ENCODE measurements at places on chromosomes 1 and 21.

DNA sequence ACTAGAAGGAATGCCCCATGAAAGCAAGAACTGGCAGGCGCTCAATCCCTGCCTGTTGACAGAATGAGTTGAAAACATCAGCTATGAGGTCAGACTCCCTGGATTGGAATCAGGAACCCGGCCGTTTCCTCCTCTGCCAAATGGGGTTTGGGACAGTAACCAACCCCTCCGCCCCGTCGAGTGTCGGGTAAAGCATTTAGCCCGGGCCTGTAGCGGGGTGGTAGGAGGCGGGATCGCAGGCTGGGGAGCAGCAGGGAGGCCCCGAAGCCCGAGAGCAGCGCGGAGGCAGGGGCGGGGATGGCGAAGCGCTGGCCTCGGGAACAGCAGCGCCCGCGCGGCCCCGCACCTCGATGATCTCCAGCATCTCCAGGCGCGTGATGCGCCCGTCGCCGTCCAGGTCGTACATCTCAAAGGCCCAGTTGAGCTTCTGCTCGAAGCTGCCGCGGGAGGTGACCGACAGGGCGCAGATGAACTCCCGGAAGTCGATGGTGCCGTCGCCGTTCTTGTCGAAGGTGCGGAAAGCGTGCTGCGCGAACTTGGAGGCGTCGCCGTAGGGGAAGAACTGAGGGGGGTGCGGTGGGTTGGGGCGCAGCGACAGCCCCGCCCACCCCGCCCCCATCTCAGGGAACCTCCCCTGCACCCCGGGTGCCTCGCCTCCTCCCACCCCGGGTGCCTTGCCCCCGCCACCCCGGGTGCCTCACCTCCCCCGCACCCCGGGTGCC lies 7.5 kb downstream of the HPCAL4 start:
- DNase-seq = no peak

- DNase-seq = no peak
These were observed 69.9 kb upstream of the BACE2 start for GRCh38 chr21:41098076-41098475.

DNA sequence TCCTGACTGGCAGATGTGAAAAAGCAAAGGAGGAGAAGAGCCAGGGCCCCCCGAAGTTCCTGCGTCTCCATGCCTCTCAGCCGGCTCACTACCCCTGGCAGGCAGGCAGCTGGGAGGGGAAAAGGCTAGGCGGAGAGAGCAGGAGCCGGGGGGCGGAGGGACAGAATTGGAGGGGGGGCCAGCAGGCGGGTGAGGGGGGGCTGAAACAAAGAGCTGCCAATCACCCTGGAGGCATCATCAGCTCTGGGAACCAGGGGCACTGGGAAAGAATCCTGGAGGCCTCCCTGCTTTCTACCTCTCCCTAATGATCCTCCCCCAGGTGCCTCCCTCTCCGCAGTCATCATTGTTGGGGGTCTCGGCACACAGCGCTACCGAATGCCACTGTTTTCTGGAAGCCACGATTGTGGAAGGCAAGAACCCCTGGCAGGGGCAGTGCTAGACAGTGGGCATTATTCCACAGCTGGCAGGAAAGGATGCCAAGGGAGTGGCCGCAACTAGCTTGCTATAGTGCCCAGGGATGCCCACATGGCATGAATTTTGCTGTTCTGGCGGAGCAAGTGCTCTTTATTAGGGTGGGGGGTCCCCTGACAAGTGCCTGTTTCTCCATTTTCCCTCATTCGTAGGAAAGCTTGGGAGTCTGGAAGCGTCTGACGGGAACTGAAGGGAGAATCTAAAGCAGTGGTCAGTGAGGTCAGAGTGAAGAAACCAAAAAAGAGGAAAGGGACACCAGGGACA lies at the start of gene THBS3:
THBS3 (minus strand) TSS at position 92 of the 735 bp plus-strand sequence; CDS start at position 71, 21 bp downstream.
- DNase-seq = no peak

DNA sequence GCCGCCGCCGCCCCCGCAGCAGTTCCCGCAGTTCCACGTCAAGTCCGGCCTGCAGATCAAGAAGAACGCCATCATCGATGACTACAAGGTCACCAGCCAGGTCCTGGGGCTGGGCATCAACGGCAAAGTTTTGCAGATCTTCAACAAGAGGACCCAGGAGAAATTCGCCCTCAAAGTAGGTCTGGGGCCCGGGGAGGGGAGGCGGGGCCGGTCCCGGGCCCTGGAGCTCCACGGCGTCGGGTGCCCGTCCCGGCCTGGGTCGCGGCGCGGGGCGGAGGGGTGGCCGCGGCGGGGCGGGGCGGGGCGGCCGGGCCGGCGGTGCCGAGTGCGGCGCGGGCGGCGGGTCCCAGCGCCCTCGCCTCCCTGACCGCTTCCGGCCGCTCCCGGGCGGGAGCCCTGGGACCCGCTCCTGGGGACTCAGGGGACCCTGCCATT lies 646 bp downstream of the MAPKAPK2 start:
- no peak for DNase-seq

DNA sequence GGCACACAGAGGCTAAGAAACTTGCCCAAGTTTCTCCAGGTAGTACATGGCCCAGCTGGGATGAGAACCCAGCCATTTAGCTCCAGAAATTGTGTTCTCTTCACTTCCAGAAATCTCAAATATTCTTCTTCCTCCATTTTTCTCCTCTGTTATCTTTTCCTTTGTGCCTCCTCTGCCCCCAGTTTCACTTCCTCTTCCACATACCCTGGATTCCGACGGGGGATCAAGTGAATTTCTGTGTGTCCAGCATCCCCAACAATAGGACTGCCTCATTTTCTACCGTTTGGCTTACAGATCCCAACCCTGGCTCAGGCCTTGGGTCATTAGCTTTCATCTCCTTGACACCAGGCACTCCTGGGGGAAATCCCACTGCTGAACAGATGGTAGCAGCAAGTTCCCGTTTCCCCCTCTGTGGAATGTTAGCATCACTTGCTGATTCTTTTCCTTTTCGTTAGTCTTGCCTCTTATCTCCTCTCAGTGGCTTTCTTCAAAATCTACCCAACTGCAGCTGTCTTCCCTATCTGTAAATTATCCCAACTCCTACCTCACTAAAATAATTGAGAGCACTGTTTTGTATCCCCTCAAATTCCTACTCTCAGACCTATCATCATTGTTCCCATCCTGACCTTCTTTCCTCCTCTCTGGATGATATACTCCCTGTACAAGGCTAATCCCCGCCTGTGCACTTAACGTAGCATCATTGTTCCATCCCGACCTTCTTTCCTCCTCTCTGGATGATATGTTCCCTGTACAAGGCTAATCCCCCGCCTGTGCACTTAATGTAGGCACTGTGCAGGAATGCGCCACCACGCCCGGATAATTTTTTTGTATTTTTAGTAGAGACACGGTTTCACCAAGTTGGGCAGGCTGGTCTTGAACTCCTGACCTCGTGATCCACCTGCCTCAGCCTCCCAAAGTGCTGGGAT lies 36.5 kb downstream of the SCCPDH start:
- DNase-seq = no peak

DNA sequence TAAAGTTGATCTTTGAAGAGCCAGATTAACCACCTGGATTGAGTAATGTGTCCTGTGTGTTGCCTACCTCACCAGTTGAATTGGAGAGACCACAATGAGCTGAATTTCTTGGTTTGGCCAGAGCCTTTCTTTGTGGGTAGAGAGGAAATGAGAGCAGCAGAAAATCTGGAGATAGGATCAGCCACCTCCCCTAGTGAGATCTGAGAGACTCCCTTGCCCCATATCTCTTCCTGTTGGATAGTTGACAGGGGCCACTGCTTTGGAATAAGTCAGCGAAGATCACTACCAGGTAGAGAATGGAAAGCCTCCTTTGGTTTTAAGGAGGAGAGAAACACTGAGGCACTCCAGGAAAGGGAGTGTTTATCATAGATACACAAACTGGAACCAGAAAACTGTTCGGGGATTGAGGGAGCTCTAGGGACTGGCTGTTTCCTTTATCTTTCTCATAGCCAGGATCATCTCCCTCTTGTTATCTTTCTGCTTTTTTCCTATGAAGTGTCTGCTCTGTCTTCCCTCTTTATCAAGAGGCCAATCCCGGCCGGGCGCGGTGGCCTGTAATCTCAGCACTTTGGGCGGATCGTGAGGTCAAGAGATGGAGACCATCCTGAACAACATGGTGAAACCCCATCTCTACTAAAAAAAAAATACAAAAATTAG lies 21.3 kb upstream of the ZNF326 start:
- no peak for DNase-seq

- DNase-seq = no peak
These were observed 7.7 kb downstream of the PDZK1IP1 start for GRCh38 chr1:47181955-47182675.

- no peak for DNase-seq
These were observed 51.1 kb downstream of the ATP2B4 start for GRCh38 chr1:203677771-203678170.

GRCh38 chr1:101797722-101798121 lies 199.0 kb downstream of the OLFM3 start:
- no peak for DNase-seq

DNA sequence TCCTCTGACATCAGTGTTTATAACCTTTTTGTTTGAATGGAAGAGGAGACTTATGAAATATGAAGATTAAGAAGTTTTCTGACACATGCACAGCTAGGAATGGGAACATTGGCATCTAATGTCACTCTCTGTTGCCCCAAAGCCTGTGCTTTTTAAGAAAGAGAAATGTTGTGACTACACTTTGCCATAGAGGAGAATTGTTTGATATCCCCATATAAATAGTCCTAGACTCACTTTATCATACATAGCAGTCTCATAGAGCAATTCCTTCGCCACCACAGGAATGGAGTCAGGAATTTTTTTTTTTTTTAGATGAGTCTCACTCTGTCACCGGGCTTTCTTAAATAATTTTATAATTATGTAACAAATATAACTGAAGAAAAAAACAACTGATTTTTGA lies 1.5 kb downstream of the KRTAP21-3 start:
- no peak for DNase-seq

DNA sequence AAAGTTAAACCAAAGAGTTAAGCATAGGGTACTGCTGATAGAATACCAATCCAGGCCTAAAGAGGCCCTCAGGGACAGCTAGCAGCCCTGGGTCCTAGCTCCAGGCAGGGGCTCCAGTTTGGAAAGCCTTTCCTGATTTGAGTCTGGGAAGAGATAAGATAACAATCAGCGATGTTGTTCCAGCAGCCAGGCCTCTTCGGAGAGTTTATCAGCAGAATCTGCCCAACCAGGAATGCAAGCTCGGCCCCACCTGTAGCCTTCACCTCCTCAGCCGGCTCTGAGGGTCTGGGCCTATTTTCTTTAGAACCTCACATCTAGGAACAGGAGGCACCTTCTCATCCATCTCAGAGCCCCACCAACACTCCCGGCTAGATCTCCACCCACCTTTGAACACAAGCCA lies 42.6 kb downstream of the PLEKHA6 start:
- DNase-seq = no peak

DNA sequence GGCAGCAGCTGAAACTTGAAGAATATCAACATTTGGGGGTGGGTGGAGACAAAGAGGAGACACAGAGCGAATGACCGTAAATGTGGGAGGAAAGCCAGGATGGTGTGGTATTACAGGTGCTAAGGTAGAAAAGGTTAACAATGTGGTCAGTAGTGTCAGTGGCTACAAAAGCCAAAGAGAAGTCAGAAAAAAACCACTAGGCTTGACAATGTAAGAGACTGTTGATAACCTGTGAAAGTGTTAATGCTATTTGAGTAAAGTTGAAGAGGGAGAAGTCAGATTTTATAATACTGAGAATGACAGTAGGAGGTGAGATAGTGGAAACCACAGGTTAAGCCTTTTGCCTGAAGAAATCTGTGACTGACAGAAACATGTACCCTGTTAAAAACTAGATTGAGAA lies 120.8 kb downstream of the CLEC20A start:
- no peak for DNase-seq

GRCh38 chr1:41623736-41624135 lies 139.3 kb upstream of the EDN2 start:
- DNase-seq = no peak

DNA sequence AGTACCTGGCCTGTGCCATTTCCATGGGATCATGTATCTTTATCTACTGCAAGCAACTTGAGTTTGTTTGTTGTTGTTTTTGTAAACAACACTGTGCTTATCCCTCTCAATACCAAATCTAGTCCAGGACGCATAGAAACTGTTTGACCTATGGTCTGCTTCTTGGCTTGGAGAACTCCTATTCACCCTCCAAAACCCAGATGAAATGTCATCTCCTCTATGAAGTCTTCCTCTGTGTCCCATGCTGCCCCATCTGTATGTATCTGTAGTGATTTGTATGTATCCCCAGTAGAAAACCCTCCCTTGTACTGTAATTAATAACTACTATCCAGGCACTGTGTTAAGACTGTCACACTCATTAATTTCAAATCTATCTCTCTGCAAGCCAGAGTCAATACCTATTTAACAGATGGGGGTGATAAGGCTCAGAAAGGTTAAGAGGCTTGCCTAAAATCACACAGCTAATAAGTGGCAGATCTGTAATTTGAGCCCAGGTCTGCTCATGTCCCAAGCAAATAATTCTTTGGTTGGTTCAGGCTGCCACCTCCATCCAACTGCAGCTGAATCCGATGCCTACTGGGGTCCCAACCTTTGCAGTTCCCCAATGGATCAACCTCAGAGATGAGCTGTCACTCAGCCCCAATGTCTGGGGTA lies 24.6 kb upstream of the ECE1 start:
- DNase-seq = no peak

GRCh38 chr1:28510970-28511440 lies 5.2 kb downstream of the RCC1 start:
- DNase-seq = no peak

DNA sequence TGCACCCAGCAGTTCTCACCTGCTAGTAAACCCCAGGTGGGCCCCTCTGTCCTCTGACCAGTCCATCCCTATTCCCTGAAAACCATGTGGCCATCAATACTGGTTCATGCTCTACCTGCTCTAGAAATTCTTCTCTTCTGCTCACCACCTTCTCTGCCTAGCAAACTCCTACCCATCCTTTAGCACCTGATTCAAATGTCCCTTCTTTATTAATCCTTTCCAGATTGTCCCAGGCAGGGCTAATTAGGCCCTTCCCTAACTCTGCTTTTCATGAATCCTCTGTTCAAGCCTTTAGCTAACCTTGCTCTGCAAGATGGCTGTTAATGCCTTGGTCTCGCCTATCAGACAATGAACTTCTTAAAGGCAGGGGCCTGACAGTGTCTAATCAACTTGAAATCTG lies 62.1 kb upstream of the TRABD2B start:
- no peak for DNase-seq

DNA sequence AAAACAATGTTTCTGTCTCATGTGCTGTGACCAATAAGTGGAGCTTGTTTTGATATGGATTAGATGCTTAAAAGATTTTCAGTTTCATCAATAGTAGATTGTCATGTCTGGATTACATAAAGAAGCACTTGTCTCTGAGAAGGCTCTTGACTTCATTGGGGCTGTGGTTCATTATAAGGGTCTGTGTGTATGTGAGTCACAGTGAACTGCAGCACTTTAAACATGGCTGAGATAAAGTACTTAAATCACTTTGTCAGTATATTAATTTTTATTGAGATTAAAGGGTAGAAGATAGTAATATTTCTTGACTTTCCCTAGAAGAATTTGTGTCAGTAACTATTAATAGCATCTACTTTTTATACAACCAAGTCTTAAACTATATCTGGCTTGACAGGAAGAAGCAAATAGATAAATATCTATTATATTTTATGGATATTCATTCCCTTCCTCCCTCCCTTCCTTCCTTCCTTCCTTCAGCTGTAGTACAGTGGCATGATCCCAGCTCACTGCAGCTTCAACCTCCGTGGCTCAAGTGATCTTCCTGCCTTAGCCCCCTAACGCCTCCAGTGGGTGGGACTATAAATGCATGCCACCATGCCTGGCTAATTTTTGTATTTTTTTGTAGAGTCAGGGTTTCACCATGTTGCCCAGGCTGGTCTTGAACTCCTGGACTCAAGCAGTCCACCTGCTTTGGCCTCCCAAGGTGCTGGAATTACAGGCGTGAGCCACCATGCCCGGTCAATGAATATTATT lies 48.8 kb downstream of the ZFYVE9 start:
- no peak for DNase-seq

GRCh38 chr21:20163167-20163566 lies 835.0 kb upstream of the NCAM2 start:
- no peak for DNase-seq
